ENCODE measurements at places on chromosomes 2 and 18. TPM values are rescaled to one million over a fixed set of nuclear protein-coding genes. Genes with fewer than 3 reads are reported as not detected.

DNA sequence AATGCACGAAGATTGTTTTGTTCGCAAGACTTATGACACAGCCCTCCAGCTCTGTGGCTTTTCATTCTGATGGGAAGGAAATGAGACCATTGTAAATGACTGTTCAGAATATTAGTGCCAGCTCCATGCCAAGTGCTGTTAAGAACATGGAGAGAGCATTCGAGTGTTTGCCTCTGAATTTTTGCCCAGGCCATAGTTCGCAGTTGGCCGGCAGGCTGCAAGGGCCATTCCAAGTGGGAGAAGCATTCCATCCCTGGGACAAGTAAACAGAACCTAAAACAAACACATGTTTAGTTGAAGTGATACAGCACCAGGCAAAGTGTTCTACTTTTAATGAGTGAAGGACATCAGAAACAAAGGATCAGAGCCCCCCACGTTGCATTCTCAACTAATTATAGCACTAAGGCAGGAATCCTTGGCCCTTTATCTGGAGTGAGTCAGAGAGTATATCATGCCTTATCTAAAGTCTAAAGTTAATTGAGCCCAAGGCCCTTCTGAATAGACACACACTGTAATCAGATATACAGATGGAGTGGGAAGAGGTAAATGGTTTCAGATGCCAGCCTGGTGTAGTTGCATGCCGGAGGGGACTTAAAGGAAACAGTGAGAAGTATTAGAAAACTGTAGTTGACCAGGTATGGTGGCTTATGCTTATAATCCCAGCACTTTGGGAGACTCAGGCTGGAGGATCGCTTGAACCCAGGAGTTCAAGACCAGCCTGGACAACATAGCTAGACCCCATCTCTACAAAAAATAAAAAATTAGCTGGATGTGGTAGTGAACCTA lies 53.3 kb downstream of the NEDD4L start:
- DNase-seq = no peak

Gene MORN2
- total RNA-seq = not detected

DNA sequence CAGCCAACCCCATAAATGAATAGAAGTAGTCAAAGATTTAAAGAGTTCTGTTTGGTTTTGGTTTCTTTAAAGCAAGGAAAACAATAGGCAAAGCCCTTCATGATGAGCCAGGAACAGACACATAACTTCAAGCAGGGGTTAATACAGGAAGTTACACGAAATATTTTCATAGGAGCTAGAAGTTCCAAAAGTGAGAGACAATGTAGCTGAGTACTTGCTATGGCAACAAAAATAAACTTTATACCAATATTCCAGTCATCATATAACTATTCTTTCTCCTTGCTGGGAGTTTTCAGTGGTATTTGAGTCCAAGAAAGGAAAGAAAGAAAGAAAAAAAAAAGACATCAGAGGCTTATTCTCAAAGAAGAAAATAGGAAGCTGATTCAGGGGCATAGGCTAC lies 56.2 kb downstream of the COBLL1 start:
- DNase-seq = no peak

DNA sequence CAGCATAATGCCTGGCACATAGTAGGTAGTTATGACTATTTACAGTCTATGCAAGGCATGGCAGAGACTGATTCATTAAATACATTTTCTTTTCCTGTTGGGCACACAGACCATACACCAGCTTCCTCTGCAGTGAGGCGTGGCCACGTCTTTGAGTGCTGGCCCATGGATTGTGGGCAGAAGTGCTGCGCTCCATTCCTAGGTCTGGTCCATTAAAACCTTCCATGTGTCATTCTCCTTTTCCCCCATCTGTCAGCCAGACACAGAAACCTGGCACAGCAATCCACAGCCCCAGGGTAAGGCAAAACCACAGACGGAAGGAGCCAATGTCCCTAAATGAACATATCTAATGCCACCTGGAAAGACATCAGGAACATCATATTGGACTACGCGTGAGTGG lies 141.9 kb downstream of the TTC32 start:
- no peak for DNase-seq

Gene KHK
- 0.85 TPM for total RNA-seq

Gene CPS1
- 9.4 TPM for total RNA-seq

DNA sequence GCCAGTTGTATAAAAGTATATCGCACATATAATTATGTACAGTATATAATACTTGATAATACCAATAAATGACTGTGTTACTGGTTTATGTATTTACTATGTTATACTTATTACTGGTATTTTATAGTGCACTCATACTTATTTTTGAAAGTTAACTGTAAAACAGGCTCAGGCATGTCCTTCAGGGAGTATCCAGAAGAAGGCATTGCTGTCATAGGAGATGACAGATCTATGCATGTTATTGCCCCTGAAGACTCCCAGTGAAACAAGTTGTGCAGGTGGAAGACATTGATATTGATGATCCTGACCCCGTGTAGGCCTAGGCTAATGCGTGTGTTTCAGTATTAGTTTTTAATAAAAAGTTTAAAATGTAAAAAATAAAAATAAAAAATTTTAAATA lies 20.3 kb upstream of the ASXL3 start:
- DNase-seq = no peak

DNA sequence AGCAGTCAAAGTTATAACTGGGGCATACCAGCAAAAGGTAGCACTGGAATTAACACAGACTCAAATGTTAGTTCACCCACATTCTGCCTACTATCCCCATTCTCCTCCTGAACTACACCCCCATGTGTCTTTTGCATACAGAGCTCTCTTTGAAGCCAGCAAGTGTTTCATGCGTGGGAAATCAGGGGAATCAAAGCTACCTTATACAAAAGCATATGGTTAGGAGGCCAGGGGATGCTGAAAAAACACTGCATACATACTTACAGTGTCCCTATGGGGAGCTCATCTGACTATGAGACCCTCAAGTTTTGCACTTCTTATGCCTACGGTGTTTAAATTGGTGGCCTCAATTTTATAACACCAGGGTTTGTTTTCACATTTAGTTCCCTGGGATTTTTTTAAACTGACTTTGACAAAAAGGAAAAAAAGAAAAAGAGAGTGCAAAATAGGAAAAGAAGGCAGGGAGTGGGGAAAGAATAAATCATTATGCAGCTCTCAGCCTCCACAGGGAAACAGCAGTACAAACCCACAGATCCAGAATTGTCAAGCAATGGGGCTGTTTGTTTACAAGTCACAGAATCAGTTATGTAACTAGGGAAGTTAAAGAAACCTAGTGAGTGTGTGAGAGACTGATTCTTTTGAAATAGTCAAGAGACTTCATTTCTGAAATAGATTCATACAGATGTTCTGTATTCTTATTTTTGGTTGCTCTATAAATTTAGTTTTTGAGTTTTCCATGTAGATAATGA lies 20.1 kb upstream of the PPP3R1 start:
- DNase-seq = no peak

DNA sequence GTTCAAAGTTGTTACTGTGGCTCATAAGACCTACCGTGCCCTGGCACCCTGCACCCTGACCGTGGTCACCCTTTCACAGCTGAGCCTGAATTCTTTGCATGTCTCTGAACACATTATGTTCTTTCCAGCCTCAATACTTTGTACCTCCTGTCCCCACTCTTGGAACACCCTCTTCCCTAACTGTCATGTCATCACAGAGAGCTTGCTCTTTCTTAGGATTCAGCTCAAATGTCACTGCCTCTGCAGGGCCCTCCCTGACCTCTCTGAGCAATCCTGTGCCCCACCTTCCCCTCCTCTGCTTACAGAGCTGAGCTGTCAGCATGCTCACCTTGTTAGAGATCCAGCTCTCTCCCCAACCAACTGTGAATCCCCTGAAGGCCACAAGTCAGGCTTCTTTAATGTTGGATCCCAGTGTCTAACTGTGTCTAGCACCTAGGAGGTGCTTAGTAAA lies 15.0 kb downstream of the PRKAG3 start:
- DNase-seq = no peak

Gene AGXT
- total RNA-seq = not detected

- DNase-seq = no peak
These were observed 60.7 kb downstream of the ARMC9 start for GRCh38 chr2:231259104-231259503.

DNA sequence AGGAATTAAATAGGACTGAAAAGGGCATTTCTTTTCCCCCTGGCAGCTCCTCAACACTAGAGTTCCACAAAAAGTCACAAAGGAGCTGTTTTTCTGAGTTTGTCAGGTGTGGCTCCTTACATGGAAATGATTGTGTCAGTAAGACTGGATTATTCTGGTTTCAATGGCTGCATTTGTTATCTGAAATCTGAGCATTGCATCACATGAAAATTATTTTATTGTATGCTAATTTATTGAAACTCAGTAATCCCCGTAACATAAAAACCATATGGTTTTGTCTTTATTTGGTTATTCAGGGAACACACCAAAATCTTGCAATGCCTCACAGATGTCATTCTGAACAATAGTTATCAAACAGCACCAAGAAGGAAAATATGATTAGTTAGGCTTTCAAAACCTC lies 439.7 kb upstream of the TNP1 start:
- no peak for DNase-seq

GRCh38 chr2:68032702-68033101 lies 30.1 kb downstream of the C1D start:
- no peak for DNase-seq

Gene GAL3ST2
- not detected for total RNA-seq

GRCh38 chr2:128794285-128794684 lies 475.6 kb upstream of the HS6ST1 start:
- DNase-seq = no peak

GRCh38 chr2:160522951-160523710 lies 29.5 kb upstream of the RBMS1 start:
- no peak for DNase-seq

Gene SIX2
- total RNA-seq = 22.2 TPM

Data from ascending aorta (tissue), 2 donors.